ENCODE measurements at places on chromosomes 4 and X. TPM values are rescaled to one million over a fixed set of nuclear protein-coding genes. Genes with fewer than 3 reads are reported as not detected.

GABRA4 gene
- not detected for polyA plus RNA-seq

DNA sequence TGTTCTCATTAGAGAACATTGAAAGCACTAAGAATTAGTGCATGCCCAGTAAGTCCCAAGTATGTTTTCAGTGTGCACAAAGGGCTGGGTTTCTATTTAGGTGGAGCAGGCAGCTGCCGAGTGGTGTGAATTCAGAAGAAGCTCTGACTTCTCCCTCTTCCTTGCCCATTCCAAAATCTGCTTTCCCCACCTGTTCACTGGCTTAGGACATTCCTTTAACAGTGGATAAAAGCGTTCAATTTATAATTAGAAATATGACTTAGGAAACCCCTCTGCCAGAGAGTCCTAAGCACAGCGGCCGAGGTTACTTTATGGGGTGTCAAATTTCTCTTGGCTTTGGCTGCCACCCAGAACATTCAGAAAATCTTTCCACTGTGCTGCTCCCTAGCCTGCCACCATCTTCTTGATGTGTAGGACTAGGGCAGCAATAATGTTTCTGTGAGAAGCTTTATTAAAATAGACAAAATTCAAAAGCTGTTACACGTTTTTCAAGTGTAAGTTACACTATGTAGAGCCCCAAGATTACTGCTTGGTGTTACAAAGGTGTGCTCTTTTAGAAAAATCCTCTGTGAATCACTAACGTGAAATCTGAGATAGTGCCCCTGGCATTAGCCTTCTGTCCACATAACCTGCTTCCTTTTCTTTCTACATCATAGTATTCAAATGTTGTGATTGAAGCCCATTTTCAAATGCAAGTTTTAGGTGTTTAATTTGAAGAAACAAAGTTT, 191.6 kb upstream of the ANKRD50 start:
- H3K4me3 ChIP-seq: no peak overlapping the region
- no peaks in the 10 kb centered on the region for H3K4me1 ChIP-seq
- DNase-seq: no peak
- H3K27ac ChIP-seq: no peak overlapping the region
- no peaks in the 10 kb centered on the region for H3K27me3 ChIP-seq

ARR3 gene
- polyA plus RNA-seq: not detected

DNA sequence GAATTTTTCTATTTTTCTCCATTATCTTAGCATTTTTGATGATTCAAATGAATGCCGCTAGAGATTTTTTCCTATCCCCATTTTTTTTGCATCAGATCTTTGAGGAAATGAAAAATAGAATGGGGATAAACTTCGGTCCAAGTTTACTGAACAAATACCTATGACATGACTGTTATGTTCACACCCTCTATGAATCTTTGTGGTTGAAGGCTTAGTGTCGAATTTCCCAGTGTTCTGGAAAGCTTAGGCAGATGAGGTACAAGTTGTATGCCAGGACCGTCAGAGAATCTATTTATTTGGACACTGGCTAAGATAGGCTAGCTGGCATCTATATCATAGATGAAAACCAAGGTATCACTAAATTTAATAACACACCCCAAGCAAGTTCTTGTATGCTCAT, 123.4 kb downstream of the SPCS3 start:
- no peak for DNase-seq
- no peak overlapping the region for H3K27ac ChIP-seq
- no peaks in the 10 kb centered on the region for H3K36me3 ChIP-seq
- no peaks in the 10 kb centered on the region for H3K4me1 ChIP-seq

DNA sequence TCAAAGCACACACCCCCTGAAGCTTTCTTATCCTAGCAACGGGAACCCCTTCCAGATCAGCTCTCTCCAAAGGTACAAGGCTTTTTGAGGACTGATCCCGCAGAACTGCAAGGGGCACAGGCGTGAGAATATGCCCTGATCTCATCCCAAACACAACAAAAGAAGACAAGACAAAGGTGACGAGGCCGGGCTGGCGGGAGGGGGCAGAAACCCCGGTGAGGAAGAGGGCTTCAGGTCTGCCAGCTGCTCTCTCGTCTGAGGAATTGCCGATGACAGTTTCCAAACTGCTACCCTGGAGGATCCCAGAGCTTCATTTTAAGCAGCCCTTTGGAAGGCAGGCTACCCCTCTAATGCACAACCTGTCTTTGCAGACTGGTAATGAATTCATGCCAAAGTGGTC, 3.4 kb downstream of the HCFC1 start:
- peak overlapping the region; percentile 92 for H3K4me3 ChIP-seq
- H3K27me3 ChIP-seq: no peaks in the 10 kb centered on the region
- H3K4me1 ChIP-seq: peaks cover 46% of the 10 kb centered on the region
- no peaks in the 10 kb centered on the region for H3K36me3 ChIP-seq
- H3K27ac ChIP-seq: peak overlapping the region; percentile 96

FHDC1 gene
- polyA plus RNA-seq: not detected

GRCh38 chrX:57977992-57978391, 67.7 kb upstream of the ZXDA start:
- no peak overlapping the region for H3K27ac ChIP-seq
- H3K27me3 ChIP-seq: no peaks in the 10 kb centered on the region
- DNase-seq: no peak
- H3K4me1 ChIP-seq: no peaks in the 10 kb centered on the region
- H3K36me3 ChIP-seq: no peaks in the 10 kb centered on the region
- no peak overlapping the region for H3K4me3 ChIP-seq

DNA sequence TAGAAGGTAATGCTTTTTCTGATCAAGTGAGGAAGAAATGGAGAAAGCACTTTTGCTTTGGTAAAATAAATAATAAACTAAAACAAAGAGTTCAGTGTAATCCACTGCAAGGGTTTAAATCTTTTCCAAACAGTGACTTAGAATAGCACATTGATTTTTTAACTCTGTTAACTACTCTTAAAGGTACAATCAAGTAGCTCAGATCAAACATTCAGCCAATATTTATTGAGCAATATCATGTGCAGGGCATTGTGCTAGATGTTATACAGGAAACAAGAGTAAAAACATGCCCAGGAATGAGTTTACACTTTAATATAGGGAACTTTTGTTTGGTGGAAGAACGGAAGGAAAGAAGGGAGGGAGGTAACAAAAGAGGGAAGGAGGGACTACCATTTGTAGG, 479.8 kb downstream of the KLHL13 start:
- DNase-seq: no peak
- no peaks in the 10 kb centered on the region for H3K27me3 ChIP-seq
- no peak overlapping the region for H3K4me3 ChIP-seq
- no peak overlapping the region for H3K27ac ChIP-seq

SRPX2 gene
- not detected for polyA plus RNA-seq

ERCC6L gene
- polyA plus RNA-seq: 0.38 TPM

DNA sequence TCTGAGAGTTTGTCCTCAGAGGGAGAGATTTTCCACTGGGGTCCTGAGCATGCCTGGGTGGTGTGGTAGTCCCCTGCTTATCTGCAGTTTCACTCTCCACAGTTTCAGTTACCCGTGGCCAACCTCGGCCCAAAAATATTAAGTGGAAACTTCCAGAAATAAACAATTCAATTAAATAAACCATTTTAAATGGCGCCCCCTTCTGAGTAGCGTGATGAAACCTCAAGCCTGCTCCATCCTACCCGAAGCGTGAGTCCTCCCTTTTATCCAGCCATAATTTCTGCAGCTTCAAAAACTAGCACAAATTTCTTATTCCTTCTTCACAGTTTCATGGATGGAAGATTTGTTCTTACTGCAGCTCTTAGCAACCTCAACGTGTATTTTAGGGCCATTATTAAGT, 26.7 kb downstream of the PNMA6E start:
- H3K27me3 ChIP-seq: no peaks in the 10 kb centered on the region
- no peak overlapping the region for H3K4me3 ChIP-seq
- H3K27ac ChIP-seq: no peak overlapping the region
- no peaks in the 10 kb centered on the region for H3K36me3 ChIP-seq
- H3K4me1 ChIP-seq: no peaks in the 10 kb centered on the region

APLN gene
- not detected for polyA plus RNA-seq

P2RY4 gene
- polyA plus RNA-seq: not detected

TRIM61 gene
- 1.7 TPM for polyA plus RNA-seq

- no peak for DNase-seq
- no peaks in the 10 kb centered on the region for H3K36me3 ChIP-seq
- H3K27ac ChIP-seq: no peak overlapping the region
- H3K27me3 ChIP-seq: peaks cover 29% of the 10 kb centered on the region
Observed at GRCh38 chr4:6475492-6476020, 3.1 kb upstream of the PPP2R2C start.

DNAAF6 gene
- polyA plus RNA-seq: not detected

- no peaks in the 10 kb centered on the region for H3K36me3 ChIP-seq
- H3K4me1 ChIP-seq: no peaks in the 10 kb centered on the region
- H3K27me3 ChIP-seq: peaks cover 18% of the 10 kb centered on the region
- no peak overlapping the region for H3K4me3 ChIP-seq
Observed at GRCh38 chr4:12844141-12844540, 640.0 kb downstream of the RAB28 start.

DNA sequence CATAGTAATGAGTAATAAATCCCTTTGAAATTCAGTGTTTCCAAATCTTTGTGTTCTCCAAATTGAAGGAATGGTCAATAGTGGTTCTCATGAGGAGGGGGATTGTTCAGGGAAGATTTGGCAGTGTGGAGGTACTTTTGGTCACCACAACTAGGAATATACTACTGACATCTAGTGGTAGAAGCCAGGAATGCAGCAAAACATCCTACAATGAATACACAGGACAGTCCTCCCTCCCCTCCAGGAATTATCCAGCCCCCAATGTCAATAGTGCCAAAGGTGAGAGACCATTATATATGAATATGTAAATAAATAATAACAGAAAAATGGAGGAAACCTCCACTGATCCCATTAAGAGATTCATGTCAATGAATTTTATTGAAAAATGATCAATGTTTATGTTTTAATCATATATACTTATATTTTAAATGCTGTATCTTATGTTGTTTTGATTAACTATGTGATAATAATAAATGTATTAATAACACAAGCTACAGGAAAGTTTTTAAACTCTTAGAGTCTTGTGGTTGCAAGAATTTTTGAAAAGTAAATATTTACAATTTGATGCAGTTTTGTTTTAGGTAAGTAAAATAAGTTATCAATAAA, 14.4 kb upstream of the FAM9A start:
- H3K27ac ChIP-seq: no peak overlapping the region
- H3K4me1 ChIP-seq: no peaks in the 10 kb centered on the region
- no peaks in the 10 kb centered on the region for H3K27me3 ChIP-seq
- no peaks in the 10 kb centered on the region for H3K36me3 ChIP-seq

FGF5 gene
- polyA plus RNA-seq: not detected

DNA sequence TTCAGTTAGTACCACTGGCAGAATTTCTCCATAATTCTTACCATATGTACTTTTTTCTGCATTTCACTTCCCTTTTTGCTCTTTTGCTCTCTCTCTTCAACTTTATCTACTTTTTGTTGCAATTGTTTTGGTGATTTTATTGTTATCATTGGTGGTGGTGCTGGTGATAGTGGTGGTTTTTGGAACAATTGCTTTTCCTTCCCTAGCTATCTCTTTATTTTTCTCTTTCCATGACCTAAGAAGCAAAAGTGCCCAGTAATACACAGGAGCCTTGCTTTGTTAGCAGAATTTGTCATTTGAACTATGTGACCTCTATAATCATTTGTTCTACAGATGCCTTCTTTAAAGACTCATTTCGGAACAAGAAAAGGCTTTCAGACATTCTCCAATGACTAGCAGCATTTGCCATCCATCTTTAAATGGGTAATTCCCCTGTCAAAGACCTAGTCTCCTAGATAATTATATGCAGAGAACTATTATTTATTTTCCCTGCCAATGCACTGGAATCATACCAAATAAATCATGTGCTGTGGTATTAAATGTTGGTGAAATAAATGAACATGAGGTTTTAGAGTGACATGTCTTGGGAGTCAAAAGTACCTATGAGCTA, 154.5 kb downstream of the GASK1B start:
- no peak overlapping the region for H3K4me3 ChIP-seq
- no peaks in the 10 kb centered on the region for H3K27me3 ChIP-seq
- no peaks in the 10 kb centered on the region for H3K4me1 ChIP-seq
- no peak overlapping the region for H3K27ac ChIP-seq

SPACA5 gene
- polyA plus RNA-seq: not detected

- H3K4me3 ChIP-seq: no peak overlapping the region
- no peaks in the 10 kb centered on the region for H3K4me1 ChIP-seq
- H3K27ac ChIP-seq: no peak overlapping the region
- DNase-seq: no peak
Observed at GRCh38 chrX:140318296-140318695, 186.6 kb downstream of the SOX3 start.

DNA sequence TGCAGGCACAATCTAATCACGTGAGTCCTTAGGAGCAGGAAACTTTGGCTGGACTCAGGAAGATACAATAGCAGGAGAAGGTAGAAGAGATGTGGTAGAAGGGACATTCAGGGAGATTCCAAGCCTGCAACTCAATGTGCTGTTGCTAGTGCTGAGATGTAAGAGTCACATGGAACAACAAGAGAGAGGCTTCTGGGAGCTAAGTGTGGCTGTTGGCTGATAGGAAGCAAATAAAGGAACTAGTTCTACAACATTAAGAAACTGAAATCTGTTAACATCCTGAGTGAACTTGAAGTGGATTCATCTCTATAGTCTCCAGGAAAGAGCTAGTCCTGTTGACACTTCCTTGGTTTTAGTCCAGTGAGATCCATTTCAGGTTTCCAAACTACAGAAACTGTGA, 1207.4 kb downstream of the ADGRL3 start:
- no peaks in the 10 kb centered on the region for H3K4me1 ChIP-seq
- H3K4me3 ChIP-seq: no peak overlapping the region
- no peaks in the 10 kb centered on the region for H3K27me3 ChIP-seq
- H3K36me3 ChIP-seq: peaks cover 6% of the 10 kb centered on the region

CENPC gene
- 16.1 TPM for polyA plus RNA-seq

- H3K4me3 ChIP-seq: no peak overlapping the region
- DNase-seq: no peak
- peaks cover 58% of the 10 kb centered on the region for H3K36me3 ChIP-seq
- H3K27ac ChIP-seq: no peak overlapping the region
Observed at GRCh38 chrX:71439420-71439819, 73.3 kb downstream of the TAF1 start.

DNA sequence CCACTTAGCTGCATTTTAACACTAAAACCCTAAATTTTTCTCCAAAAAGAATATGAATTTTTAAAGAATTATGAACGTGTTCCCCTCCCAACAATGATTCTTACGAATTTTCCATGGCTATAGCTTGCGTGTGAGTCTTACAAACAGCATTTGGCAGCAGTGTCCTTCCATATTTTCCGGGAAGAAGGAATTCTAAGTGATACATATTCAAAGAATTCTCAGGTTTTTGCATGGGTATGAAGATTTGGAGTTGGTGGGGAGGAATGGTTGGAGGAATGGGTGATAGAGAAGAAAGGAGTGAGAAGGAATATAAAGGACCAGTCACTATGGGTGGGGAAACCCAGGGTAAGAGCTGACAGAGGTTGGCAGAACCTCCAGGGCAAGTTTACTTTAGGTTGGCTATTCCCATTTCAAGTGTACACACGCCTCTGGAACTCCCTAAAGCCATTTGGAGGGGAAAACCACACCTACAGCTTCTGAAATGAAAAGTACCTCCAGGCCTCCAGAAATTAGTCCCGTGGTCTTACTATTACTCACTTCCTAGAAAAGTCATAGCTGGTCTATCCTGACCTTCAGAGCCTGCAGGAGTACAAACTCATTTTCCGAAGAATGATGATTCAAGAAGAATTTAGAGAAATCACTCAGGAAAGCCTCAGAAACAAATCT, 420.8 kb upstream of the DIPK2B start:
- no peaks in the 10 kb centered on the region for H3K36me3 ChIP-seq
- no peak for DNase-seq
- H3K27me3 ChIP-seq: no peaks in the 10 kb centered on the region
- H3K4me3 ChIP-seq: no peak overlapping the region

Data from naive thymus-derived CD8-positive, alpha-beta T cell (primary cell).